Iris pigment epithelial cell (primary cell): ENCODE measurements at places on chromosomes 12 and 14.

- DNase-seq: peak; percentile 56
These were observed 36.0 kb upstream of the CLEC14A start for GRCh38 chr14:38291681-38292467.

DNA sequence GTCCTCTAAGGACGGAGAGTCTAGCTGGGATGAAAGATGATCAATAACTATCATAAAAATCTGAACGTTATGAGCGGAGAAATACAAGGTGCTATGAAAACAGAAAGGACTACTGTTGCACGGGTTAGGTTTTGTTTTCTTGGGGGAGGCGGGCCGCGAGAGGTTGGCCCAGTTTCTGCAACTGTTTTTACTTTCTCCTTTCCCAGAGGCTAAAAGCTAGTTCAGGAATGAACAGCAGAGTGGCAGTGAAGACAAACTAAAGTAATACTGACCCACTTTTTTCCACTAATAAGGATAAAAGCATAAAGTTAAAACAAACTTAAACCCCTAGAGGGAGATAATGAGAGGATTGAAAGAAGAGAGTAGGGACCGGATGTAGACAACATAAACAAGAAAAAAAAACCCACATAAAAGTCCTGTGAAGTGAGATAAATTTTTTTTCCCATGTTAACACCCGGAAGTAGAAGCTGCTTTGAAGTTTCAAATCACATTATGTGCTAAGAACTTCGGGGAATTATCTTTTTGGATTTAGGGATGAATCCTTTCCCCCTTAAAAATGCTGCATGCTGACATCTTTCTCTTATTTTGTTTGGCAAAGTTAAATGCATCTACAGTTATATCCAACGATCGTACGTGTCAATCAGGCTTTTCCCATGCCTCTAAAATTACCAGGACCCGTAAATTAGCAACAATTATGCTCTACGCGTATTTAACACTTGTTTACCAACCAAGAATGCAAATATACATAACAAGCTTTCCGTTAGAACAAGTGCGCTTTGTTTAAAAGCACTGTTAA is 1.0 kb upstream of the CDK17 start:
- peak; percentile 89 for DNase-seq

GRCh38 chr12:104623883-104624282 is 167.1 kb downstream of the CHST11 start:
- no peak for DNase-seq

GRCh38 chr14:96399405-96399804 is 7.5 kb downstream of the AK7 start:
- no peak for DNase-seq

DNA sequence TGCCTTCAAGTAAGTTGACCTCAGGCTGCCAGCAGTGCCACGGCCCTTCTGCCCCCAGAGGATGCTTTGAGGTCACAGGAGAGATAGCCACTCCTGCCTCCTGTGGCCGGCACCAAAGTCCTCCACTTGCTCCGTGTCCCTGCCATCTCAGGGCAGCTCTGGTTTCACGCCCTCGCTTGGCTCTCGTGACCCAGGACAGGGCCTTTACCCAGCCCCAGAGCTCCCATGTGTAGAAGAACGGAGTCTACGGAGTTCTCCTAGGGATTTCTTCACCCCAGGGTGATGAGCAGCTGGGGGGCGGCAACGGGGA is 178.1 kb downstream of the ADGRD1 start:
- DNase-seq: no peak

- DNase-seq: peak; percentile 53
These were observed 11.4 kb downstream of the GPR19 start for GRCh38 chr12:12684375-12685106.

- no peak for DNase-seq
These were observed 2.7 kb upstream of the NXPH4 start for GRCh38 chr12:57213763-57214397.

GRCh38 chr12:41514021-41514777 is 326.1 kb downstream of the PDZRN4 start:
- DNase-seq: no peak

- DNase-seq: no peak
These were observed 17.2 kb upstream of the BDKRB1 start for GRCh38 chr14:96238676-96239265.

DNA sequence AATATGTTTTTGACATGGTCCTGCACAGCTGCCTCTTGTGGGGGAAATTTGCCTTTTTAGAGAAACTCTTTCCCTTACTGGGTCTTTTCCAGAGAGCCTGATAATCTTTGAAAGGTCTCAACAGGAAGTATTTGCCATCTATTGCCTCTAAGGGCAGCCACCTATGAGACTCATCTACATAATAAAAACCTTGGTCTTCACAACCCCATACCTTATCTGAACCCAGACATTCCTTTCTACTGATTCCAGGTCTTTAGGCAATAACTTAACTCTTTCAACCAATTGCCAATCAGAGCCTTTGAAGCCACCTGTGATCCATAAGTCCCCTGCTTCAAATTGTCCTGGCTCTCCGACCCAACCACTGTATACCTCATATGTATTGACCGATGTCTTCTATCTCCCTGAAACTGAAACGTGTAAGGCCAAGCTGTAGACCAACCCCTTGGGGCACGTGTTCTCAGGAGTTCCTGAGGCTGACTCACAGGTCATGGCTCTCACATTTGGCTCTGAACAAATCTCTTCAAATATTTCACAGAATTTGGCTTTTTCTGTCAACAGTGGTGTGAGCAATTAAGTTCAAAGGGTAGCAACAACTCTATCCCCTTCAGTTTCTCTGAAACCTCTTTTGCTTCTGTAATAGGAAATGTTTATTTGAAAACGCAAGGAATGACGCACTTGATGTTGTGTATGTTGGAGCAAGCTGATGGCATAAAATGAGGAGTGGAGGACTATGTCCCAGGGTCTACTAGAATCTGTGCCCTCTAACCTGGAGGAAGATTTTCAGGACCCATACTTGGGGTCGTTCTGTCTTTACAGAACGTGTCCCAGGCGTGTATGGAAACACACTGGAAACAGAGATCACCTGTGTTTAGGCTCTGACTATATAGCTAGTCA is 49.2 kb upstream of the EIF5 start:
- DNase-seq: peak; percentile 49

DNA sequence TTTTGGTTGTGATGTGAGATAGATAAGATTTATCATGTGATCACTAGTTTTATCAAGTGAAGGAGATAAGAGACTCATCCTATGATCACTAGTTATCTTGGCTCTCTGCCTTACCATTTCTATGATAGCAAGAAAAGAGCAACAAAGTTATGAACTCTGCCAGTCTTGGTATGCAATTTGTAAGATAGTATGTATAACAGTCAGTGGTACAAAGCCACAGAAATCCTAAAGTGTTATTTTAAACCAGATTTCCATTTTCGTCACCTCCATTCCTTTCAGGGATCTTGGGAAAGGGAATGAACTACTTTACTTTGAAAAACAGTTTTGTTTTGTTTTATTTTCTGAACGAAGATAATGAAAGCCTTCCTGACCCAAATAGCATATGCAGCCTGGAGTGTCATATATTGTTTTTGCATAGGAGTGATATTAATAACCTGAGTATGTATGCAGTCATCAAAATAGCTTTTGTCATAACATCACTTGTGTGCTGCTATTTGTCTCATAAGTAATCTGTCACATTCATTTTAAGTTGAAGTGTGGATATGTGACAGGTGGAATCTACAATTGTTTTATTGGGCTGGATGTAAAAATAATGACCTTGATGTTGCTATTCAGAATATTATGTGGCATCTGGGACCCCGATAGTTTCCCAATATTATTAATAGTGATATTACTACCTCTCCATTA is 35.0 kb downstream of the FLRT2 start:
- DNase-seq: no peak

GRCh38 chr12:96198965-96199364 is 4.8 kb downstream of the ELK3 start:
- peak; percentile 96 for DNase-seq

DNA sequence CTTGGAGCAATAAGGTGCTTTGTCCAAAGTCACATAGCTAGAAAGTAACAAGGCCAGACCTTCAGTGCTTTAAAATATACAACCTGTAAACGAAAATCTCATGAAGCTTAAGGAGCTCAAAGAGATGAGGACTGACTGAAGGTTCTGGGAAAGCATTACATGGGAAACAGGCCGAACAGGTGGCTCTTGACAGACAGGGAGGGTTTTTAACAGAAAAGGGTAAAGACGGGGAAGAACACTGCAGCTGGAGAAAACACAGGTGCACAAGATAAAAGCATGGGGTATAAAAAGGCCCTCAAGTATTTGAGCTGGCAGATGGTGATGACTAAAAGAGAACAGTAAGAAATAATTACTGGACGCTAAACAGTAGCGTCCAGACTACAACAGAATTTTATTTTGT is 257.2 kb downstream of the NELL2 start:
- DNase-seq: no peak
